ENCODE measurements at places on chromosomes 3 and 15.

- no peak for DNase-seq
These were observed 210.0 kb upstream of the PROK2 start for GRCh38 chr3:71994906-71995305.

DNA sequence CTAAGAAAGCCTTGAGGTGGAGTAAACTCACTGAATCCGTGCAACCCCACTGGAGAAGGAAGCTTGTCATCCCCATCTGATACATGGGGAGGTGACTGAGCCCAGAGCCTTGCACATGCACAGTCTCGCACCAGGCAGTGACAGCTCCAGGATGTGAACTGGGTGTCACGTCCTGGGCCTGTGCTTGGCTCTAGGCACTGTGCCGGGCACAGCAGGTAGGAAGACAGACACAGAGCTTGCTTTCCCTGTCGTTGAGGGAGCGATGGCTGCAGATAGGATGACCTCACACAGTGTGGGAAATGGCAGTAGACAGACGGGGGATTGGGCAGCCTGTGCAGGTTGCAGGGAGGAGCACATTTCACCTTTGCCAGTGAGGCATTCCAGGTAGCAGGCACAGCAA lies 12.2 kb upstream of the ATP2B2 start:
- DNase-seq: no peak

DNA sequence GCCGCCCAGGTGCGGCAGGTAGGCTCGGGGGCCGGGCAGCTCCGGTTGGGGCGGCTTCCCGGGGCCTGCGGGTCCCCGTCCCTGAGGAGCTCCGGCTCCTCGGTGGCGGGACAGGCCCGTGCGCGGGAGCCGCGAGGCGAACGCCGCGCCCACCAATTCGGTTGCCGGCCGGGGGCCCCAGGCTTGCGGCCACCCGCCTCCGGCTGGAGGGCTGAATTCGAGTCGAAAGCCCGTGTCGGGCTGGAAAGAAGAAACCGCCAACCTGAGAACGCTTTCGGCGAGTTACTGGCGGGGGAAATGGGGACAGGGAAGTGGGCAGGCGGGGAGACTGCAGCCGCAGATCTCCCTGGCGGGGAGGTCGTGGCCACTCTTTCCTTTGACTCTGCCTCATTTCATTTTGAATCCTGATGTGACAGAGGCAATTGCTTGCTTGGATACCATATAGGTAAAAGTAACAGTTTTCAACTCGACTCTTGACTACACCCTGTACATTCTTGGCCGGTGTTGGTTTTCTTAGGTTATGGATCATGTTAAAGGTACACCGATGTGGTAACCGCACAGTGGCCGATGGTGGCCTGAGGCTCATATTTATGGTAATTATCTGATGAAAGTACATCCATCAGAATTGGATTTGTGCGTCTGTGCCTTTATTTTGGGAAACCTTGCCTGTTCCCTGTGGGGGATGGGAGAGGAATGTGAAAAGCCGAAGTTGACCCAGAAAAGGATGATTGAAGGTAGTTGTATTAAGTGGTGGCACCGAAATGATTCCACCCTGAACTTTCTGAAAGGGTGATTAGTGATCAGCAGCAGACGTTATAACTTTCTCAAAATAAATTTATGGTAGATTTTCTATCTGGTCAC lies 1.7 kb downstream of the B3GNT5 start:
- no peak for DNase-seq

GRCh38 chr15:40003116-40003916 lies 35.7 kb downstream of the SRP14 start:
- DNase-seq: no peak

DNA sequence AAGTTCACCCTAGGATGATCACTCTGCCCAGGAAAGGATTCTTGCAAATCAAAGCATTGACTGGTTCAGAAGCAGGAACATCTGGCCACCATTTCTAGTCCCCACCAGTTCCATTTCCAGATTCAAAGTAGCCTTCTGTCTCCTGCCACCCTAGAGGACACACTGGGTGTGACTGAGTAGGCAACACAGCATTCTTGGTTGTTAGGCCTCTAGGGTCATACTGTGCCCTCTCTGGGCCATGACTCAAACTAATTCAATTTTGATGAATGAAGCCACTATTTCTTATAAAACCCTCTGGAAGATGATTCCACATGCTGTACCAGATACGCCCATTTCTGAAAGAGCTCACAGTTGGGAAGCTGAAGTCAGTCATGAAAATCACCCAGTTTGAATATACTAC lies 69.7 kb downstream of the WDR76 start:
- no peak for DNase-seq

DNA sequence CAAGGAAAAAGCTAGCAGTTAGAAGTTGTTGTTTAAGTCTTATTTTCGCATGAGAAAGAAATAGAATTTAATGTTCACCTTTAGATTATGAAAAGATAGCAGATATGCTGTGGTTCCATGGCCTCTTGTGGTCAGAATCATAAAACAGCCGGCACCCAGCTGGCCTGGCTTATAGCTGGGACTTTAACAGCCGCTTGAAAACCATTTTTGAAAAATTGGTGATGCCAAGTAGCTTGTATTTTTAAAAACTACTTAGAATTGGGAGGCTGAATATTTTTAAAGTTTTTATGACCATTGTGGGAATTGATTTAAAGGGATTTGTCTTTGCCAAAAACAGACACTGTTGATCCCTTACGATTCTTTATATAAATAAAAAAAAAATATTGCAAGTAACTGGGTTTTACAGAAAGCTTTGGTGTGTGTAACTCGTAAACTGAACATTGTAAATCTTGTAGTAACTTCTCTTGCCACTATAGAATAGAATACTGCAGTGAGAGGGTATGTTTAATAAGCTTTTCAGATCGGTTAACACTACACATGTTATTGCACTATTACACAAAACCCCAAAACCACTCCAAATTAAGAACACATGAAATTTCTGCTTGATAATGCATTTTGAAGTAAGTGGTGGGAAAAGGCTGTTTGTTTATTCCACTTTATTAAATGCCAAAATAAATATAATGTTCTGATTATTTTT lies 6.6 kb downstream of the ARRDC4 start:
- no peak for DNase-seq
